A549 treated with Mapracorat at 1 μM for 4 hours (cell line): ENCODE measurements at places on chromosomes 1 and 21. TPM values are rescaled to one million over a fixed set of nuclear protein-coding genes. Genes with fewer than 3 reads are reported as not detected.

The IL20 gene
- not detected in 5 replicates for total RNA-seq

The RIMS3 gene
- 0.97 to 1.3 TPM (median 1.1 TPM) in 5 replicates for total RNA-seq

The CITED4 gene
- 53.4 to 113 TPM (median 98.2 TPM) in 5 replicates for total RNA-seq

The RNU1-4 gene
- total RNA-seq: not detected in 5 replicates

The PLD5 gene
- total RNA-seq: 1.5 to 2.7 TPM (median 2.0 TPM) in 5 replicates

The OR2G6 gene
- not detected in 5 replicates for total RNA-seq

The GNL2 gene
- 51.4 to 68.3 TPM (median 59.0 TPM) in 5 replicates for total RNA-seq

The AMPD1 gene
- total RNA-seq: not detected in 5 replicates

The HES3 gene
- total RNA-seq: not detected in 5 replicates
